ENCODE measurements at places on chromosomes 12 and 14. TPM values are rescaled to one million over a fixed set of nuclear protein-coding genes. Genes with fewer than 3 reads are reported as not detected.

DNA sequence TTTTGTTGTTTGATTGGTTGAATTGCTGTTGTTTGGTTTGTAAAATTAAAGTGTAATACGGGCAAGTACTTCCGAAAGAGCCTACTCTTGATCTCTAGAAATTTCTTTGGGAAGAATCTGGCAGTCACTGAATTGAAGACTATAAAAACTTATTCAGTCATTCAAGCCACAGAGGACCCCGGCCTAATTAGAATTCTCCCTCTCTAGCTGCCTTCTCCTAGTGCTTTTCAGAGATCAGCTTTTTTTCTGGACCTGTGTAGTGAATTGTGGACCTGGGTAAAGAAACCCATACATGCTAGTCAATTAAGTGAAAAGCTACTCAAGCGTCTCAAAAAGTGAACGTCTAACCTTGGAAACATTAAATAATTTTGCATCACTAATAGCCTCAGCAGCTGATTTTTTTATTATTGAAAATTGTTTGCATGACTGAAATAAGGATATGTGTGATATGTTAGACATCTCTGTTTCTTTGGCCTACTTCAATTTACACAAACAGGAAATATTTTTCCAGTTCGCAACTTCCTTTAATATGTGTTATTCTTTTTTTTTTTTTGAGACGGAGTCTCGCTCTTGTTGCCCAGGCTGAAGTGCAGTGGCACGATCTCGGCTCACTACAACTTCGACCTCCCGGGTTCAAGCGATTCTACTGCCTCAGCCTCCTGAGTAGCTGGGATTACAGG, 27.2 kb downstream of the EFCAB11 start:
- DNase-seq: no peak

The MYH7 gene
- total RNA-seq: not detected

The ZNF664 gene
- 115 TPM for total RNA-seq

DNA sequence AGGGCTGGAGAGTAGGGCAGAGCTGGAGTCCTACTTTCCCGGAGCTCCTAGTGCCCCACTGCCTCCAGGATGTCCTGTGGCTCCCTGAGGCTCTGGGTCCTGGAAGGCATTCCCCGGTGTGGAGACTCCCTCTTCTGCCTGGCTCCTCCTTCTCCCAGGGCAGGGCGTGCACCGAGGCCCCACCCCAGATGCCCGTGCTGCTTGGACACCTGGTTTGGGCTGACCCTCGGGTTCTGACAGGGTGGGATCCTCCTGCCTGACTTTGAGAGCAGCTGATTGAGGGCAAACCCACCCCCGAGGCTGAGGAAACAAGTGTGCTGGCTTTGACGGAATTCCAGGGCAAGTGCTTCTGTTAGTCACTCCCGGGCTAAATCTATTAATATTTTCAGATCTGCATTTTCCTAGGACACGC, 15.4 kb downstream of the TEAD4 start:
- no peak for DNase-seq

The NEDD1 gene
- total RNA-seq: 30.3 TPM

- no peak for DNase-seq
These were observed 135.7 kb upstream of the SLC16A7 start for GRCh38 chr12:59459966-59460660.

DNA sequence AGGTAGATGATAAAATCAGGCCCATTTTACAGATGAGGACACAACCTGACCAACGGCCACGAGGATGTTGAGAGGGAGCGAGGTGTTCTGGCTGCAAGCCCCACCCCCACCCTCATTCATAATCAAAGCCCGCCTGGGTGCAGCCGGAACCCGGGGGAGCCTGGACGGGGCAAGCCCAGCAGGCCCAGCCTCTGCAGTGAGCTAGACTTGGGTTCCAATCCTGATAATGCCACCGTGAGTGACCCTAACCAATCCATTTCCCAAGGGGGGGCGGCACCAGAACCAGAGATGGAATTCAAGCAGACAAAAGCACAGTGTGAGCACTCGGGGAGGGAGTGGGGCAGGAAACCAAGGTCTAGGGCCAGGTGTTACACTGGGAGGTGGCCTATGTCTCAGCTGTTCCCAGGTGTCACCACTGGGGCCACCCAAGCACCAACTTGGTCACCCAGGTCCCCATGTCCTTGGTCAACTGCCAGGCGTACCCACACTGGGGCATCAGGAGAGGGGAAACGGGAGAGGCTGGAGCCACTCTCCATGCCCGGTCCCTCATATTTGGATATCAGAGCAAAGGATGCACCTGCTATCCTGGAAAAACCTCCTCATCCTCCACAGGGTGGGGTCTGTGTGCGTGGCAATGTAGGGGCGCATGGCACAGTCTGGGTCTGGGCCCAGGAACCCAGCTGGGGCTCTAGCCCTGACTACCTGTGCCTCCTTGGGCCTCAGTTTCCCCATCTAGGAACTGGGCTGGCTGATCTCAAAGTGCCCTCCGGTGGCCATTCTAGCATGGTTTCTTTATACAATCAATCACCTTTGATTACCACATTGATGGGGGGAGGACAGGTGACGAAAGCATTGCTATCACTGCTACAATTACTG, 58.4 kb downstream of the FAM222A start:
- no peak for DNase-seq

The TAS2R42 gene
- total RNA-seq: not detected

- DNase-seq: no peak
These were observed 293.9 kb downstream of the FBXL14 start for GRCh38 chr12:1300460-1300859.

GRCh38 chr12:45803111-45803510, 73.6 kb downstream of the ARID2 start:
- no peak for DNase-seq

GRCh38 chr12:76457010-76457409, 102.6 kb downstream of the OSBPL8 start:
- no peak for DNase-seq

DNA sequence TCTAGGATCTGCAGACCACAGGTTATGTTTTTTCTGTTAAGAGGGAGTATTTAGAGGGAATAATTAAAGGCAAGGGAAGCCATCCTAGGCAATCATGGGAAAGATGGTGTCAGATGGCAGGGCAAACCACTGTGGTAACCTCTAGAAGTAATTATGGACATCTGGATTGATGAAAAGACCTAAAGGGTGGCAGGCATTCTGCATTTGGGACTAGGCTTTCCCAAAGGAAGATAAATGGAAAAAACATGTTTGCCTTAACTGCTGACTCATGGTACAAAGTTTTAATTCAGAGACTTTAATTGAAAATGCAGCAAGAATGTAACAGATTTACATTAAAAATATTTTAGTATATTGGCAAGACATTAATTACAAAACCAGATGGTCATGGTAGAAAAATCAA, 88.1 kb downstream of the TMEM30B start:
- no peak for DNase-seq

DNA sequence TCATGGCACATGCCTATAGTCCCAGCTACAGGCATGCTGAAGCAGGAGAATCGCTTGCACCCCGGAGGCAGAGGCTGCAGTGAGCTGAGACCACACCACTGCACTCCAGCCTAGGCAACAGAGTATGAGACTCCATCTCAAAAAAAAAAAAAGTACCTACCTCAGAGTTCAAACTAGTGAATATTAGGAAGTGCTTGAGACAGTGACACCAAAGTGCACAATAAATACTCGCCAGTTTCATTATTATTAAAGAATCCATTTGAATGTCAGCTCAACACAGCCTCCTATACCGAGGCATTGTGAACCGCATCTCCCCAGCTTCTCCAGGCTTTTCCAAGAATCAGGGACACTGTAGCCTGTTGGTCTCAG, 5.0 kb downstream of the GAPDH start:
- no peak for DNase-seq

The POLE2 gene
- total RNA-seq: 17.4 TPM

GRCh38 chr12:76685246-76685678, 78.7 kb upstream of the ZDHHC17 start:
- no peak for DNase-seq

GRCh38 chr14:50001999-50002925, 109.4 kb downstream of the ARF6 start:
- no peak for DNase-seq

The RNF212B gene
- not detected for total RNA-seq

The LMNTD1 gene
- total RNA-seq: 0.13 TPM

DNA sequence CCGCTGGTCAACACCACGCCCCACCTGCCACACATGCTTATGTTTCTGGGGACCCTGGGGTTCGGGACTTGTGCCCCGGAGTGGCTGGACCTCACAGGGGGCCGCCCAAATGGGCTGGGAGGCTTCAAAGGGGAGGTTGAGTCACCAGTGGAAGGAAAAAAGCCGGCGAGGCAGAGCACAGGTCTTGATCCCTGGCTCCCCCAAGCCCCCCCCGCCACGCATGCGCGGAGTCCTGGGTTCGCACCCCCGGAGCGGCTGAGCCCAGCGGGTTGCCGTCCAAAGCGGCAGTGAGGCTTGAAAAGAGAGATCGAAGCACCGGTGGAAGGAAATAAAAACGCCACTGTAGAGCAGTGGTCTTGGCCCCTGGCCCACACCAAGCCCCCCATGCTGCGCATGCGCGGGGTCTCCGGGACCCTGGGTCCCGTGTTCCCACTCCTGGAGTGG, 313.5 kb downstream of the ALG10 start:
- no peak for DNase-seq

The SRRM4 gene
- total RNA-seq: not detected

The FLRT2 gene
- 4.5 TPM for total RNA-seq

DNA sequence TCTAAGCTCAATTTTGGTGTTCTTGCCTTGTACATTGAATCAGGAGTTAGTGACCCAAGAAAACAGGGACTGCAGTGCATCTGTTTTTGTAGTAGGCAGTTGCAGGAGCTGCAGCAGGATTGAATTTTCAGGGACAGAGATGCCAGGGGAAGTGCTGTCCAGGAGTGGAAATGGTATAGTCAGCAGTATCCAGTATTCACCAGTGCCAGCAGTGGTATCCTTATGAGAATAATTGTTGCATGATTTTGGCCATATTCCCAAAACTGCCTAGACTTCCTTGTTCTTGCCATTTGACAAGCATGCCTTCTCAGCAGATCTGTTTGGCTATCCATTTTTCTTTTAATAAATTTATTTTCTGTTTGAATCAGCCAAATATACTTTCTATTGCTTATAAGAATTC, 18.6 kb upstream of the ABCD2 start:
- no peak for DNase-seq

The HPD gene
- 0.51 TPM for total RNA-seq

The TGM1 gene
- 2.3 TPM for total RNA-seq

All from Panc1 (cell line).